GM23248 (cell line): ENCODE measurements at places on chromosomes 7 and 10.

- DNase-seq, result peak; percentile 63
Measured at GRCh38 chr7:909358-910329, 33.3 kb downstream of the GET4 start.

DNA sequence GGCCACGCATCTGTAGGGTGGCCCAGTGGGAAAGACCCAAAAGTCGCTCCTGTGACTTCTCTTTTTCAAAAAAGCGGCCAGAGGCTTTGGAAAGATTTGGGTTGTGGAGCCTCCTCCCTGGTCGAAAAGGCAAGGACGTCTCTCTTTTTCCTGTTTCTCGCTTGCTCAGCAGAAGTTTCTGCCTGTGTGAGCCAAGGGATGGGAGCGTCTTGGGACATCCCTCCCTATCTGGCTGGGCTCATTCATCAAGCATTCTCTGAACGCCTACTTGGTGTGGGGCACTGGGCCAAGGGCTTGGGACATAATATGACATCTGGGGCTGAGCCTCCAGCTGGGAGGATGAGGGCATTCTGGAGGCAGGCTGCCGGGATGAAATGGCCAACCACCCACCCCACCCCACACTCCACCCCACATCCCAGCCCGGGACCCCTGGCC lies 120.9 kb downstream of the C10orf105 start:
- peak; percentile 89 for DNase-seq

DNA sequence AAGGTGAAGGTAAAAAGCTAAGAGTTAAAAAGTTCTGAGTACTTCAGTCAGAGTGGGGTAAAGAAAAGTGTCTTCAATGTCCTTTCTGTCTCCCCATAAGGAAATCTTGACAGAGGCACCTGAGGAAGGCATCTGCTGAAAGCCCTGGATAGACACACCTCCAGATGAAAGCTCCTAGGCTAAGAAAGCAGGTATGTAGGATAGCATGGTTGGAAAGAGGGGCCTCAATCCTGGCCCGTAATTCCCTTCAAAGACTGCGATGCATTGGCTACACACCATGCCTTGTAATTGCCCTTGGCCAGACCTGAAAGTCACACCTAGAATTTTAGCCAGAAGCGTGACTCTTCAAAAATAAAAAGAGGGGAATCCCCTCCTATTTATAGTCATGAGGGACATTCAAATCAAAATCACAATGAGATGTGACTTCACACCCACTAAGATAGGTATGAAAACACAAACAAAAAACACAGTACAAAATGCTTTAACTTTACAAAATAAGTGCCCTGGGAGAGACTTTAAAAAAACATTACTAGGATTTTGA lies 809.7 kb downstream of the IPMK start:
- no peak for DNase-seq

DNA sequence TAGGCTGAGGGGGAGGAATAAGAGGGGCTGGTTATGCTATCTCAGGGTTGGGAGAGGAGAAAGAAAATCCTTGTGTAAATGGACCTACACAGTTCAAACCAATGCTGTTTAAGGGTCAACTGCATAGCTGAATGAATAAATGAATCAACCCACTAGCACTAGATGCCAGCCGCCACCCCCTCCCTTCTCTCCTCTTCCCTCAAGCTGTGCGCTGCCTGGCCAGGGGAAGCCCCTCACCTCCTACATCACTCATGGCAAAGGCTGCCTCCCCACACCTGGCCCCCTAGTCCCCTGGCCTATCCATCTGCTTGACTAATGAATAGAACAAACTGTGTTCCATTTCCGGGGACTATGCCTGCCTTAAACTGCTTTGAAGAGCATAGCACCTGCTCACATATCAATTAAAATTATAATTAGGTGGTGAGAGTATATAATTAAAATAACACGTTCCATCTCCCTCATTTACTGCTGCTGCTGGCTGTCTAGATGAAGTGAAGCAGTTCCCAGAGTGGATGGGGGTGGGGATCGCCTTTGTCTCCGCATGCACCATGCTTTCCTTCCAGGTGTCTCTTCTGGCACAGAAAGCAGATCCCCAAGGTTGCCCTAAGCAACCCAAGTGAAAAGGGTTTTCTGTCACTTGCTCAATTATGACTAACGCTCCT lies 32.6 kb downstream of the GRID1 start:
- DNase-seq, result no peak

GRCh38 chr10:129655007-129655678 lies 188.1 kb downstream of the MGMT start:
- DNase-seq, result no peak

GRCh38 chr7:139647085-139647484 lies 123.6 kb downstream of the CLEC2L start:
- no peak for DNase-seq

GRCh38 chr7:147296201-147296600 lies 1179.6 kb downstream of the CNTNAP2 start:
- no peak for DNase-seq

DNA sequence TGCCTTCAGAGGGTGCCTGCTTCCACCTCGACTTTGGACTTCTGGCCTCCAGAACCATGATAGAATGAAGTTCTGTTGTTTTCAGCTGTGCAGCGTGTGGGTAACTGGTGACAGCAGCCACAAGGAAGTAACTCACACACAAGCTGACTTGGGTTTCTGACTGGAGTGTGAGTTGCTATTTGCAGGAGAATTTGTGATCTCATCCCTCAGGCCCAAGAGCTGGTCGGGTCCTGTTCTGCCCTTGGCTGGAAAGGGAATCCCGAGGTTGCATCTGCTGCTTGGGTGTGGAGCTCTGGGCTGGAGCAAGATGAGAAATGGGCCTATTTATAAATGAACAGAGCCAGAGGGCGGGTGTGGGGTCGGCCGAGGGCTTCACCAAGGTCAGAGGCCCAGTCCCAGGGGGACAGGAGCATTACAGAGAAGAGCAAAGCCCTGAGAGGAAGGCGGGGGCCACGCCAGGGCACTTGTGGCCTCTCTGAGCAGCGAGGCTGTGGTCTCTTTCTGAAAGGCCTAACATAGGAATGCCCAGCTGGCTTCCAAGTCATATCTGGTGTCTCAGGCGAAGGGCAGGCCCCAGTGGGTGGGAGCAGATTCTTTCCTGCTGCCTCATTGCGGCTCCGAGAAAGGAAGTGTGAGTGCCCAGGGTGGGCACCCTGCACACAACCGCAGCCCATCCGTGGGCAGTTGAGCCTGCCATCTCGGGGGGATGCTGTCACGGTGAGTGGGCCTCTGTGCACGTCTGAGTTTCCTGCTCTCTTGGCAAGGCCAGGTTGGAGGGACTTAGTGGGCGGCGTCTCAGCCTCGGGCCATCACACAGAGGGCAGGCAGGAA lies 26.5 kb upstream of the C10orf71 start:
- DNase-seq, result peak; percentile 87

DNA sequence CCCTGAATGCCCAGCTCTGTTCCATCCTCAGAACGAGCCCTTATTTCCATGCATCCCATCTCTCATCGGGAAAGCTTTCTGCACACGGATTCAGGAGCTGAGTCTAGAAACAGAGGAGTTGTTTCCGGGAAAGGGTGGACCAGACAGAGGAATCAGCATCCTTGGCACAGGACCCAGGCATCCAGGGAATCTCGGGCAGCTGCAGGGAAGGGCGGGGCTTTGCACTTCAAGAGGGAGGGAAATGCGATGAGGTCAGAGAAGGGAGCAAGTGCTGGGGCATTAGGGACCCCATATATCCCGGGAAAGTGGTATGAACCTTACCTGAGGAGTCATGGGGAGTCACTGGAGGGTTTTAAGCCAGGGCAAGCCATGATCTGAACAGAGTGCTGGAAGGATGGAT lies 68.5 kb downstream of the NPTX2 start:
- no peak for DNase-seq

DNA sequence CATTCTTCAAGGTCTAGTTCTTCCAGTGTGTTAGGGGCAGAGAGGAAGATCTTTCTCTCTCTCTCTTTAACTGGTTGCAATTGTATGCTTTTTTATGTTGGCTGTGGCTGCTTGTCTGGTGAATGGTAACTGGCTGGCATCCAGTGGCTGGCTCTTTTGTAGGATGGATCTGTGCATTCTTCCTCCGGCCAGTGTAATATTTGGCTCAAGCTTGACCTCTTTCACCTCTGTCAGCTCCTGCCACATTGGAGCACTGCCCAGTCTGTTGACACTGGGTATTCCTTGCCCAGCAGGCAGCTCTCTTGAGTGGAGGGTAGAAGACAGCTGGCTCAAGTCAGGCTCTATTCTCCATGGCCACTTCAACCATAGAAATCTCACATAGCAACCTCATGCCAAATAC lies 528.3 kb downstream of the PHTF2 start:
- DNase-seq, result peak; percentile 47
